ENCODE measurements at places on chromosomes 4 and X.

- no peak for DNase-seq
Measured at GRCh38 chrX:794311-794710, 163.7 kb downstream of the SHOX start.

GRCh38 chrX:50813843-50814661 is at the start of gene SHROOM4:
TSS of gene SHROOM4 (minus strand) at chrX:50814194. CDS start at chrX:50814018, 176 bp downstream.
- DNase-seq, result no peak

- DNase-seq, result no peak
Measured at GRCh38 chrX:28609003-28609402, 21.8 kb downstream of the IL1RAPL1 start.

- no peak for DNase-seq
Measured at GRCh38 chrX:617401-617800, 13.2 kb upstream of the SHOX start.

DNA sequence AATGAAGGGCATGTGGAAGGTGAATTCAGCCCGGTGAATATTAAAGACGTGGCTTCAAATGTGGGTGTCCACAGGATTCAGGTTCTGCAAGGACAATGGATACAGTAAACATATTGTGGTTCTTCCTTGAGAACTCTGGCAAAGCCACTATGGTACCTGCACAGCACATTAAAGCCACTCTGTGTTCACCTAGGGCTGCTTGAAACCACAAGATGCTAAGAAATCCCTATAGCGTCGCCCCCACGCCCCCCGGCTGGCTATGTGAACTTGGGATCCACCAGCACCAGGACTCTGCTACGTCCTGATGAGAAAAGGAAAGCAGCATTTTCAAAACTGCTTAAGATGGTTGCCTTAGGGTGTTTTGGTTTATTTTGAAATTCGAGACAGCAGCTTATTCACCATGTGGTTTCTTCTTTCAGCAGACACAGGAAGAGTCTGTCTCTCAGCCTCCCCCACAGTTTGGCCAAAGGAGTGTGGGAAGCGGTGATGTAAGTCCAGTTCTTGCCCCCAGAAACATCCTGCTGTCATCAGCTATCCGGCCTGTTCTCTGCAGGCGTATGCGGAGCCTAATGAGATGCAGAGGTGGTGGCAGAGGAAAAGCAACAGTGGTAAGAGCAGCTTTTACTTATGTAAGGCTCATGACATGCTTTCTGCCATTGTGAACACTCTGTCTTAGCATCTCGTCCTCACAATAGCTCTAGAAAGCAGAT is 111.5 kb downstream of the AFAP1 start:
- peak; percentile 40 for DNase-seq

DNA sequence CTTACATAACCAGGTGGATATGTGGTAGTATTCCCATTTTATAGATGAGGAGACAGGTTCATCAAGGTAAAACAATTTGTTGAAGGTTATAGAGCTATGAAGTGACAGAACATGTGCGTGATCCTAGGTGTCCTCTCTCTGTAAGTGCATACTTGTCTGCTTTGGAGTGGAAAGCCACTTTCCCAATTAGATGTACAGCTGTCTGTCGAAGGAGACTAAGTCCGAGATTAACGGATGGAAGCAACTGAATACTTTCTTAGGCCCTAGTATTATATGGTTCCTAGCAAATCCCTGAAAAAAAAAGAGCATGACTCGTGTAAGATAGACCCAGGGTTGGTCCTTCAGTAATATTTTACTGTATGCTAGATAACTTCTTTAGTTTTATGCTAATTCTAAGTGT is 19.7 kb downstream of the TMEM131L start:
- no peak for DNase-seq

DNA sequence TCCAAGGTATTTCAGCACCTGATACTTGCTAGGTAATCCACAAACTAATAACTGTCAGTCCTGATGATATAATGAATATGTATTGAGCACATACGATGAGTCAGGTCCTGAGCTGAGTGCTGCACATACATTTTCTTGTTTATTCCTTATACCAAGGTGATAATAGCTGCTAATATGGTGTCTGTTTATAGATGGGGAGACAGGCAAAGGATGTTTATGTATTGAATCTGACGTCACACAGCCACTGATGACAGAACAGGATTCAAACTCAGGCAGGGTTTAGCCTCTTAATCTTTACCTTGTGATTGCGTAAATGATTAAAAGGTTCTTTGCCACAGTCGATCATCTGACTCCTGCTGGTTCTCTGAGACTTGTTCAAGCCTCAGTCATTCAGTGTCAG is 609.9 kb upstream of the CPEB2 start:
- no peak for DNase-seq
